Posterior vena cava (tissue), 2 donors: ENCODE measurements at places on chromosomes 1 and 21. TPM values are rescaled to one million over a fixed set of nuclear protein-coding genes. Genes with fewer than 3 reads are reported as not detected.

The RIPPLY3 gene
- not detected for total RNA-seq

The IL19 gene
- not detected for total RNA-seq

The SYT14 gene
- not detected for total RNA-seq

The FAM167B gene
- total RNA-seq: 9.2 TPM

The MXRA8 gene
- 104 TPM for total RNA-seq

The LIPI gene
- not detected for total RNA-seq

The PRAMEF4 gene
- total RNA-seq: not detected

The UQCRHL gene
- 0.88 TPM for total RNA-seq

The EYA3 gene
- total RNA-seq: 15.0 TPM

The AMIGO1 gene
- 5.2 TPM for total RNA-seq

The FGR gene
- total RNA-seq: 22.5 TPM
